A549 treated with GW870086 at 1 μM for 4 hours (cell line): ENCODE measurements at places on chromosomes 5 and 9. TPM values are rescaled to one million over a fixed set of nuclear protein-coding genes. Genes with fewer than 3 reads are reported as not detected.

The ZBTB43 gene
- 5.7 to 8.5 TPM (median 6.3 TPM) in 5 replicates for total RNA-seq

The MYMK gene
- total RNA-seq = not detected in 5 replicates

The DMRTA1 gene
- 0.55 to 0.83 TPM (median 0.77 TPM) in 5 replicates for total RNA-seq

The PDLIM4 gene
- total RNA-seq = 0.57 to 2.0 TPM (median 0.79 TPM) in 5 replicates

The PPP6C gene
- total RNA-seq = 24.2 to 27.0 TPM (median 25.8 TPM) in 5 replicates
